ENCODE measurements at places on chromosomes 3 and 15.

- DNase-seq: peak; percentile 39
Measured at GRCh38 chr3:177753451-177754155, 556.3 kb upstream of the TBL1XR1 start.

DNA sequence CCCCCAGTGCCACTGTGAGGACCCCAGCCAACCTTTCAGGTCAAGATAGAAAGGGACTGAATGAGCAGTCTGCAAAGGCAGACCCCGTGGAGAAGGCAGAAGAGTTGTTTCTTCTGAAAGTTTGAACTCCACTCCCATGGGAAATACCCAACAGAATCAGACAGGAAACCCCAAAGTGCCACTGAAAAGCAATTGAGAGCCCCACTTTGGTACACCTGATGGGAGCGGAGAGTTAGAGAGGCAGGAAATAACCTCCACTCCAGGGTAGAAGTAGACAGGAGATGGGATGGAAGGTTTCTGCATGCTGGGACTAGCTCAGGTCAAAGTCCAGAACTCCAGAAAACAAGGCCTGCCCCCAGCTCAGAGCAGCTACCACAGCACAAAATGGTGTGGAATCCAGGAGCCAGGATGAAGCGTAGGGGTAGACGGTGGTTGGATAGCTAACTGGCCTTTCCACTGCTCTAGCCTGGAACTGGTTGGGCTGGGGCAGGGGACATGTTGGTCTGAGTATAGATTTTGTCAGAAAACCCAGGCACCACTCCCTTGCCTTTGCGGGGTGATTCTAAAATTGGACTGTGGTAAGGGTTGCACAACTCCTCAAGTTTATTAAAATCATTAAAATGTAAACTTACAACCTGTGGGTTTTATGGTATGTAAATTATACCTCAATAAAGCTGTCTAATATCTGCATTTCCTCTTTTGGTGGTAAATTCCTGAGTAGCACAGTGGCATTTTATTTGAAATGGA is 1.9 kb upstream of the RAB43 start:
- DNase-seq: no peak

DNA sequence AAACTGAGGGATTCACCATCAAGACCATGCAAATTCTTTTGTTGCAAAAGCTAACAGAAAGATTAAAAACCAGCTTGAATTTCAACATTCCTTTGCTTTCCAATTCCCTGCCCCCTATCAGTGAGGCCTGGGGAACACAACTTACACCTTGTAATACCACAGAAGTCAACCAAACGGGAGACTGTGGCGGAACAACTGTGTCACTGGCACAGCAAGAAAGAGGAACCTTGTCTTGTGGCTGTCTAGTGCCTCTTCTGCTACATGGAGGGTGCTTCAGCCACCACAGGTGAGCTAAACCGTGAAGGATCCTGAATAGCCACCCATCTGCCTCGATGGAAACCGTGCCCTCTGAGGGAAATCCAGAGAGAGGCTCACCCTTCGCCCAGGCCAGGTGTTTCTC is 11.4 kb downstream of the CCDC12 start:
- DNase-seq: no peak

GRCh38 chr3:110562621-110563020 is 509.0 kb upstream of the NECTIN3 start:
- DNase-seq: peak; percentile 55

DNA sequence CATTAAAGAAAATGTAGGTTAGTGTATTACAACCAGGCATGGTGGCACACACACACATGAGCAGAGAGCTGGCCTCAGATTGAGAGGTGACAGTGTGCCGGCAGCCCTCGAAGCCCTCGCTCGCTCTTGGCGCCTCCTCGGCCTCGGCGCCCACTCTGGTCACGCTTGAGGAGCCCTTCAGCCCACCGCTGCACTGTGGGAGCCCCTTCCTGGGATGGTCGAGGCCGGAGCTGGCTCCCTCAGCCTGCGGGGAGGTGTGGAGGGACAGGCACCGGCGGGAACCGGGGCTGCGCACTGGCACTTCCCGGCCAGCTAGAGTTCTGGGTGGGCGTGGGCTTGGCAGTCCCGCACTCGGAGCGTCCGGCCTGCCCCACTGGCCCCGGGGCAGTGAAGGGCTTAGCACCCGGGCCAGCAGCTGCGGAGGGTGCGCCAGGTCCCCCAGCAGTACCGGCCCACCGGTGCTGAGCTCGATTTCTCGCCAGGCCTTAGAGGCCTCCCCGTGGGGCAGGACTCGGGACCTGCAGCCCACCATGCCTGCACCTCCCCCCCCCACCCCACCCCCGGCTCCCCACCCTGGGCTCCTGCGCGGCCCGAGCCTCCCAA is 80.4 kb upstream of the TMEM158 start:
- no peak for DNase-seq

GRCh38 chr3:45564172-45564571 is 30.4 kb upstream of the LIMD1 start:
- DNase-seq: no peak

DNA sequence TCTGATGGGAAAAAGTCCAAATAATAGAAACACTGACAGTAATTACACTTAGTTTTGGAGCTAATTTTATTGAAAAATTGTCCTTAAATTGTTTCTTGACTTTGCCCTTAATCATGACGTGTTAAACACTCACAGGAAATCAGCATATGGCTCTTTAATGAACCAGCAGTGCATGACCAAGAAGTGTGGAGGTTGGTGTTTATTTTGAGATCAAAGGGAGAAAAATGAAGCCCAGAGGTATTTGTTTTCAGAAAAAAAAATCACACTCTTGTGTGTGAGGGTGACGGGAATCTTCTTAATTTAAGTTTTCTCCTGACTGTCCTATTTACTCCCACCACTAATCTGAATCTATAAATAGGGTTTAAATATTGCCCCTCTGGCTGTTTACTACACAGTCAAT is 28.8 kb upstream of the SYNM start:
- DNase-seq: no peak

DNA sequence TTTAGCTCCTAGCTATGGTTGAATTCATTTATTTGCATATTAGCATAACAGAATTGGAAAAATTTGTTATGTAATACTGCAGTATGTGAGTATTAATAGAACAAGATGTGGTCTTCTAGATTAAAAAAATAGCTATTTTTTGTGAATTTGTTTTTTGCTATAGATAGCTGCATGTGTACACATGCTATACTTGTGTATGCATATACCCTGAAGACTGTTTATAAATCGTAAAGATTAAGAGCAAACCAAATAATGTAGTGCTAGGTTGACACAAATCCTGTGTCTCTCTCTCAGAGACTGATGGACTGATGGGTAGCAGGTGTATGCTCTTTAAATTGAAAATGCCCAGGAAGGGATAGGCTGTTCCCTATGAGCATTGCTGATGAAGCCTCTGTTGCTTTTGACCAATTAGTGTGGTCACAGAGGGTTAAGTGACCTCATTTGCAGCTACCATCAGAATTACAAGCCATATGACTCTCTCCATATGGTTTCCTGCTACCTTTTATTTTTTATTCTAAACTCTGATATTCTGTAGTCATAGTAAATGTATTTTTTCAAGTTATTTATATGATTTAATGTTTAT is 9.0 kb downstream of the PLCL2 start:
- no peak for DNase-seq

DNA sequence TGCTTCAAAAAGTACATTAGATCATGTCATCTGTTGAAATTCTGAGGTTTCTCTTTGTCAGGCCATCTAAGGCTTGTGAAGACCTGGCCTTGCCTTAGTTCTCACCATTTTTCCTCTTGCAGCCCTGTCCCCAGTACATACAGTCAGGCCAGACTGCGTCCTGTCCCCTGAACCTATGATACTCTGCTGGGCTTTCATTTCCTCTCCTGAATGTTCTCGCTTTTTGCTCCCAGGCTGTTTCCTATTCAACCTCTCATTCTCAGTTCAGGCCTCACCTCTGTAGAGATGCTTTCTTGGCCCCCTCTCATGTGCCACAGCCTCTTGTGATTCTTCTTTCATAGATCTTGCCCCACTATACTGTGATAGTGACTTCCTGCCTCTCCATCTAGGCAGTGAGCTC is 648.8 kb upstream of the KCNMB2 start:
- no peak for DNase-seq

DNA sequence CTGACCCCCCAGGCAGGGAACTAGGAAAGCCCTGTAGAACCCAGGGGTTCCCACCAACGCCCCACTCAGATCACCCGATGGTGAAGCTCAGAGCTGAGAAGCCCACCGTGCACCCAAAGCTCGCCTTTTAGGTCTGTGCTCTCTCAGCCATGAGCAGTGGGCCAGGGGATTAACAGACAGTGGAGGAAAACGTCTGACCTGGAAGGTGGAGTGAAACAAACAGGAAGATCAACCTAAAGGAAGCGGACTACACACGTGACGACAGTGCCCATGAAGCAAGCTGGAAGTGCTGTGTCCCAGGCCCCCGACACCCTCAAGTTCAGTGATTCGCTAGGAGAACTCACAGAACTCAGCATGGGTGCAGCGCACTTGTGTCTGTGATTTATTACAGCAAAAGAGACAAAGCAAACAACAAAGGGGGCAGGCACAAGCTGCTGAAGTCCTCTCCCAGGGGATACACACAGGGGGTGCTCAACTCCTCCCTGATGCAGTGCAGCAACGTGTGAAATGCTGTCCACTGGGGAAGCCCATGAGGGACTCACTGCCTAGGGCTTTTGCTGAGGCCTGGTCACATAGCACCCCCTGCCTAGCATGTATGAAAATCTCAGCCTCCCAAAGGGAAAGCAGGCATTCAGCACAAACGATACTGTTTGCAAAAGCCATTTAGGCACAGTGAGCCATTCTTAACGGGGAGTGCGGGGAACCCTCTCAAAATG is 43.5 kb downstream of the CFAP92 start:
- no peak for DNase-seq

Measured in kidney tubule cell (primary cell).